ENCODE measurements at places on chromosomes 12 and 14.

GRCh38 chr12:24191117-24191516, 241.6 kb upstream of the SOX5 start:
- DNase-seq: no peak

DNA sequence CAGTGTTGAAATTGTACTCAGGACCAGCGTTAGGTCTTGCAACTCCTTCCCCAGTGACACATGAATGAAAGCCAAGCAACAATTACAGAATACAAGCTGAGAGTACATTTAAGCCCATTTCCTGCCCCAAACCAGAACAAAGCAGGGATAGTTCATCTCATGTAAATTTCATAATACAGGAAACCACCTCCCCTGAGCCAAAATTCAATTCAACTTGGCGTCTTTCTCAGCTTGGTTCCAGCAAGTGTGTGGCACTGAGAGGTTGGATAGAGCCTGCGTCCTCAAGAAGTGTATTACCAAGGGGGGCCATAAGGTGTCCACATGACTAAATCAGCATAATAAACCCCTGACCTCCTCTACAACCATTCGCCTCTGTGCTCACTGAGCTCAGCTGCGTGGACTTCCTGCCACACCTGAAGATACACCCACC, 278.9 kb upstream of the CRY1 start:
- DNase-seq: no peak

- peak; percentile 78 for DNase-seq
These were observed 612 bp downstream of the PHC1 start for GRCh38 chr12:8914716-8915526.

DNA sequence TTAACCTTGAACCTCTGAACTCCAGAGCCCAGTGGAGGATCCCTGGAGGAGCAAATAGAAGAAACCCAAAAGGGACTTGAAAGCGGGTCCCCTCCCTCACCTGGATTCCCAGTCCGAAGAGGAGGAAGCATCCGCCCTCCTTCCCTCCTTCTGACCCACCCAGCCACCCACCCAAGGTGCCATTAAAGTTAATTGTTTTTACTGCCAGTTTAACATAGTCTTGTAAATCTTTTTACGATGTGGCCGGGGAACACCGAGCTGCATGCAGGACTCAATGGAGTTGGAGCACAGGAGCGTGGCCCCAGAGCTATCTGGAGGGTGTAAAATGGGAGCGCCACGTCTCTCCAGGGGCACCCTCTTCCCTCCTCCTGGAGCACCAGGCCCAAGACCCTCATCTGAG, 49.9 kb upstream of the TBX3 start:
- DNase-seq: no peak

- no peak for DNase-seq
These were observed 17.5 kb downstream of the AMN start for GRCh38 chr14:102939820-102940561.

GRCh38 chr14:51240804-51241380, 845 bp downstream of the TMX1 start:
- DNase-seq: no peak

GRCh38 chr14:96949594-96949993, 152.4 kb downstream of the VRK1 start:
- no peak for DNase-seq

DNA sequence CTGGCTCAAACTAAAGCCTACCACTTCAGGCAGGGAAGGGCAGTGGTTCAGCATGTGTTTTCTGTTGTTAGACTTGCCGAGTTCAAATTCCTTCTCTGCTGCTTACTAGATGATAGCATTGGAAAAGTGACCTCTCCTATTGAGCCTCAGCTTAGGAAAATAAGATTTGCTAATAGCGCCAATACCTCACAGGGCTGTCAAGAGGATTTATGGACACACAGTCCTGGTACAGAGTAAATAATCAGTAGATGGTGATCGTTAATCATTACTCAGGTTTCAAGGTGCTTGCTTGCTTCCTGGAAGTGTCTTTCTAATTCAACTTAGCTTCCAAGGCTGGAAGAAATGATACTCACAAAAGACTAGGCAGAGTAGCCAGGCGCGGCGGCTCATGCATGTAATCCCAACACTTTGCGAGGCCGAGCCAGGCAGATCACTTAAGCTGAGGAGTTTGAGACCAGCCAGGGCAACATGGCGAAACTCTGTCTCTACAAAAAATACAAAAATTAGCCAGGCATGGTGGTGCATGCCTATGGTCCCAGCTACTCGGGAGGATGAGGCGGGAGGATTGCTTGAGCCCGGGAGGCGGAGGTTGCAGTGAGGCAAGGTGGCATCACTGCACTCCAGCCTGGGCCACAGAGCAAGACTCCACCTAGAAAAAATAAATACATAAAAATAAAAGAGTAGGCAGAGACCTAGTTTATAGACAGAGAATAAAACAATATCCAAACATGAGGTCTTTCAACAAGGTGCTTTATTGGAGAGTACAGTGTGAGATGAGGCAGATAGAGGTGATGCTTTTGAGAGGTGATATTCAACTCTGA, 6.0 kb downstream of the PLA2G1B start:
- no peak for DNase-seq

DNA sequence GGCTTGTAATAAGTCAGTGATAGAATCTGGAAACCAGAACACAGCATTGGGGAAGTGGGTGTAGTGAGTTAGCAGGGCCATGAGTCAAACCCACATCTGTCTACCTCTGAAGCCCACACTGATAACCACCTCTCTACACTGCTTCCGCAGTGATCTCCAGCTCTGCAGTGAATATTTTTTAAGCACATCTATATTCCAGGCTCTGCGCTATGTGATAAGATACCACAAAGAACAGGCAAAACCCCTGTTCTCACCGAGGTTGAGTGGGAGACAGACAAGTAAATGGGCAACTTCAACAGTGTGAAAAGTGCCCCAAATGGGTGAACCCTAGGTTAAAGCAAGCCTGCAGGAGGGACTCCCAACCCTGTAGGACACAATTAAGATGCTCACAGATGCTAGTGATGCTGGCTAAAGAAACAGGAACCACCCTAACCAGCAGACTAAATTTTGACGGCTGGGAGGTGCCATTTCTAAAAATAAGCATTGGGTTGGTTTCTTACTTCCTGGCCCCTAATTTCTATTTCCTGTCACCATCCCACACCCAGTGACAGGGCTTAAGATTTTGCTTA, 375.0 kb downstream of the DPF3 start:
- no peak for DNase-seq

DNA sequence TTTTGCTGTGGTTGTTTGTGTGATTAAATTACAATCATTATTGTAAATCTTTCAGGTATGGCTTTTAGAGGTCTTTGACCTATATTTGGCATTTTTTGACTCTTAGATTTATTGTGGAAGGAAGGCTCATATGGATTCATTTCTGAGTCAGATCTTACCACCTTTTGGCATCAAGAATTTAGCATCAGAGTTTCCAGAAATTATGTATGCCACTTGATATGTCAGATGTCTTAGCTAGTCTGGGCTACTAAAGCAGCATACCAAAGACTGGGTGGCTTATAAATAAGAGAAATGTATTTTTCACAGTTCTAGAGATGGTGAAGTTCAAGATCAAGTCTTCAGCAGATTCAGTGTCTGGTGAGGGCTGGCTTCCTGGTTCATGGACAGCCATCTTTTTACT, 129.5 kb upstream of the PZP start:
- DNase-seq: no peak

DNA sequence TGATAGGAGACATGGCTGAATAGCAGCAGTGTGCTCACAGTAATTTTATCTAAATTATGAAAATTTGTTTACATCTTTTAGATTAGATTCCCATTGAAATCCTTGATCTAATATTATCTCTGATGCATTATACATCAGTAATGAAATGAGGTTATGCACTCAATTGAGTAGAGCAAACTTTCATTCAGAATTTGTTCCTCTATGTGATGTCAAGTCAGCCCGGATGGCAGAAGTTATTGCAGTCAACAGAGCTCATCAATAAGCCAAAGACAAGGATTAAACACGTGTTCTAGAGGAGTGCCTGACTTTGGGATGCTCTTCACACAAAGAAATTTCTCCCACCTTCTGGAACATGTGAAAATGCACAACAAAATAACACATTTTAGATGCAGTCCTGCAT, 688.8 kb downstream of the TMEM121 start:
- no peak for DNase-seq

GRCh38 chr14:75312341-75312740, 33.7 kb downstream of the FOS start:
- no peak for DNase-seq

DNA sequence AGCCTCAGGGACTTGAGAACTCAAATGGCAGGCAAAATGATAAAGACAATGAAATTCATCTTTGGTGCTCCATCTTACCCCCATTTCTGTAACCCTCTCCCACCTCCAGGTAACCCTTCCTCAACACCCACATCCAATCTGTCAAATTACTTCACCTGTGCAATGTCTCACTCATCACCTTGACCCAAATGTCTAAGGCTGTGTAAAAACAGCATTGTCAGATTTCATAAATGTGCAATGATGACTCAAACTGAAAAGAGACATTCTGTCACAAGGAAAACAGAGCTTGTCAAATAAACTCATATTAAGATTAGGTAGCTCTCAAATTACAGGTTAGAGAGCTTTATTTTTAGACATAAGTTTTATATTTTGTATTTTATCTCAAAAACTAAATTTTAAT, 19.9 kb upstream of the COCH start:
- no peak for DNase-seq

- peak; percentile 78 for DNase-seq
These were observed 13.5 kb upstream of the TNFAIP2 start for GRCh38 chr14:103109535-103110441.

DNA sequence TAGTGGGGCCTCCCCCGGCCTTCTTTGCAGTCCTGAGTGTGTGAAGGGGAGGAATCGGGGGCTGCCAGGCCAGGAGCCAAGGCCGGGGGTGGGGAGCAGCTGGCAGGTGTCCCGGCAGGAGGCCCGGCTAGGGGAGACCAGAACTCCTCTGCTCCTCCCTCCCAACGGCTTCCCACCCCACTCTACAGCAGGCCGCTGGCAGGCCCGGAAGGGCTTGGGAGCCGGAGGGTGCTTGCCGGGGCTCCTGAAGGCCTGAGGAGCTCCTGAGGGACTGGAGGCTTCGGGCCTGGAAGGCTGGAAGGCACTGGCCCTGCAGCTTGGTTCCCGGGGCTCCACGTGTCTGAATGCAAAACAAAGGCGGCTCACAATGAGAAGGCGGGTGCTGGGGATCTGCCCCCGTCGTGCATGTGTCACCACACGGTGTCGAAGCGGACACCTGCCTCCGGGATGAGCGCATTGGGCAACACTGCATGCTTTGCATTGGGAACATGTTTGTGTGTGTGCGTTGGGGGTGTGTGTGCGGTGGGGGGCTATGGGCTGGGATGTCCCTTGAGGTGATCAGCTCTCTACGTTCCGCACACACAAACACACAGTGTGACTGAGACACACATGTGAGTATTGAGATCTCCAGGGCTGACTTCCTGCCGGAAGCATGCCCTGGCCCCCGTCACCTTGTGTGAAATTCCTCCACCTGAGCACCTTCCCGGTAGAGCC, 30.9 kb upstream of the ANKRD9 start:
- DNase-seq: no peak

DNA sequence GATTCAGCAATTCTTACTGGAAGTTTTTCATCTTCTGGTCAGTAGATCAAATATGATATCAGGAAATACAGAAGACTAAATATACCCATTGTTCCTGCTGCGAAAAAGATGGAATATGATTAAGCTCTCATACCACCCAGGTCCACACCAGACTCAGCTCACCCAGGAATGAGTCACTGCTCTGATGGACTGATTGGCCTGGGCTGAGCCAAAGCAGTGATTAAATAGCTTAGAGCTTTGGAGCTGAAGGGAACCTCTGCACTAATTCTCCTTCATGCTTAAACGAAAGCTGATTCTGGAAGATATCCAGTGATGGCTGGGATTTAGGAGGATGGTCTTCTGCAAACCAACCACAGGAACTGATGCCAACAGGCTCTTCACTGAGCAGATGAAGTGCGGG, 62.0 kb upstream of the SYT1 start:
- peak; percentile 8 for DNase-seq

- DNase-seq: no peak
These were observed 19.3 kb downstream of the TRPV4 start for GRCh38 chr12:109813810-109814416.

GRCh38 chr12:103966736-103967135, 1.1 kb downstream of the TDG start:
- DNase-seq: no peak

GRCh38 chr12:56286044-56286830, 13.9 kb downstream of the CS start:
- peak; percentile 8 for DNase-seq

DNA sequence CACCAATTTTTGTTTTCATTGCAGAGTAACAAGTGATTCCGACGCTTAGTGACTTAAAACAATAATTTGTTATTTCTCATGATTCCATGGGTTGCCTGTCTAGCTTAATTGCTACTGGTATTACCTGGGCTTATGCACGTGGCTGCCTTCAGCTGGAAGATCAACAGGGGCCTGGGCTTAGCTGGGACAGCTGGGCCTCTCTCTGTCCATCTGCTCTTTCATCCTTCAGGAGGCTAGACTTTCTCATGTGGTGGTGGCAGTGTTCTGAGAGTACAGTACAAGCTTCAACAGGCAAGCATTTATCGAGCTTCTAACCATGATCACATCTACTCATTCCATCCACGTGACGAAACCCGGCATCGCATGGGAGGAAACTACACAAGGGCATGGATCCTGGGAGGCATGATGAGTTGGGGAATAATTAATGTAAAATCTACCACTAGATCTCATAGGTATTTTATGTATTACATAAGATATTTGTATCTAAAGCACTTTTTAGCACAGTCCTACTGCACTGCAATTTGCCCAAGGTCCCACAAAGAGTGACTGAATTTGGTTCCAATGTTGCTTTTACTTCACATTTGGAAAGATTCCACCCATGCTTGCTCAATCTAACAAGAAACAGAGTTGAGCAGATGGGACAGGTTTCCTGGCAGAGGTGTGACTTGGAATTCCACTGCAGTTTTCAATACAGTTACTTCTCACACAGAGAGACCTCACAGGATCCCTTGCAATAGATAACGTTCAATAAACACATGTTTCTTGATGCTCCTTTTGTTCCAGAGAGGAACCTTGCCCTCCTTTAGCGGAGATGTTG, 153.1 kb upstream of the FRMD6 start:
- no peak for DNase-seq

DNA sequence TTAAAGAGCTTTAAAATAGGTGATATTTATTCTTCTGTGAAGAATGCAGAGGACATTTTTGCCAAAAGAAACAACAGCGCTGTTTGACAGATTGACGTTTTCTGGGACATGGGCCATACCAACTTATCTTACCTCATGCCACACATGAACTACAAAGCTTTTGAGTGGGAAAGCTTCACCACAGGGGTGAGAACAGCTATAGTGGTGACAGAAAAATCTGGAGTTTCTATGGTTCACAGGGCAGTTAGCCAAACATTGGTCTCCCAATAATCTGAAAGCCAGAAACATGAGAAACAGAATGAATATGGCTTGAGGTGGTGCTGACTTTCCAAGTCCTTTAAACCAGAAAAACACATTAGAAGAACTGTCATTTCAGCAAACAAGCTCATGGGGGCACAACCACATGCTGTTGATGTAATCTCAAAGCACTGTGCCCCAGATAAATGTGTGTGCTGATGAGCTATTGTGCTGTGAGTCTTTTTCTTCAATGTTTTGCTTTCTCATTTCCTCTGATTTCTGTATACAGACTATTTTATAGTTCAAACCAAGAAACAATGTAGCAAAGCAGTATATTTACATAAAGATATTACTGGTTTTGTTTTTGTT, 905.4 kb downstream of the SLC16A7 start:
- peak; percentile 24 for DNase-seq

Data from GM23338 (cell line).